ENCODE measurements at places on chromosomes 7 and 10. TPM values are rescaled to one million over a fixed set of nuclear protein-coding genes. Genes with fewer than 3 reads are reported as not detected.

The EVX1 gene
- not detected for total RNA-seq

The GPC2 gene
- total RNA-seq = 2.2 TPM

The IMMP2L gene
- 9.6 TPM for total RNA-seq

The AKR1D1 gene
- not detected for total RNA-seq

The MYH16 gene
- total RNA-seq = 0.53 TPM

The CLCN1 gene
- not detected for total RNA-seq

The LRIT1 gene
- not detected for total RNA-seq

The NEBL gene
- total RNA-seq = 0.71 TPM

The HECTD2 gene
- 7.3 TPM for total RNA-seq

The CISD1 gene
- total RNA-seq = 50.8 TPM

The DRGX gene
- not detected for total RNA-seq

The BMPER gene
- total RNA-seq = 0.46 TPM

The ARHGEF5 gene
- 0.66 TPM for total RNA-seq

The SYCE1 gene
- not detected for total RNA-seq

The SPDYE8 gene
- total RNA-seq = not detected

The PGAM2 gene
- total RNA-seq = 0.14 TPM

The RNF32 gene
- 0.14 TPM for total RNA-seq

The VGF gene
- not detected for total RNA-seq

The RAB19 gene
- 0.33 TPM for total RNA-seq

The MNX1 gene
- total RNA-seq = not detected

The ASB10 gene
- total RNA-seq = not detected

The LRRTM3 gene
- not detected for total RNA-seq

The ITPRID1 gene
- not detected for total RNA-seq
